GM23338 (cell line): ENCODE measurements at places on chromosomes 3 and 15.

DNA sequence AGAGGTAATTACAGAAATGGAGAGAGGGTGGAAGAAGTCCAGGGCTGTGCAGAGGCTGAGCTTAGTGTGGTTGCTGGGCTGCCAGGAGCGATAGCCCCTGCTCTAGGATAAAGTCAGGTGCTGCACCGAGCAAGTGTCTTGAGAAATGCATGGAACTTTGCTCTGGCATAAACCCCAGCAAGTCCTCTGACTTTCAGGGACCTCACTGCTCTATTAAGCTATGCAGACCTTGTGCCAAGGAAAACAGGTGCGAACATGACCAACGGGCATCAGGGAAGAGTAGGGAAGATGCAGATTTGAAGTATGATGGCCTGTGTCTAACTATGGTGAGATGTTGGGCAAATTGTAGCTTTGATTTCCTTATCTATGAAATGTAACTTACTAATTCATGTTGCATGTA is 416.8 kb downstream of the NR2F2 start:
- no peak for DNase-seq

- DNase-seq, result no peak
Observed at GRCh38 chr3:71461114-71461513, 122.4 kb downstream of the FOXP1 start.

- DNase-seq, result no peak
Observed at GRCh38 chr15:66825731-66826130, 123.7 kb downstream of the SMAD6 start.

DNA sequence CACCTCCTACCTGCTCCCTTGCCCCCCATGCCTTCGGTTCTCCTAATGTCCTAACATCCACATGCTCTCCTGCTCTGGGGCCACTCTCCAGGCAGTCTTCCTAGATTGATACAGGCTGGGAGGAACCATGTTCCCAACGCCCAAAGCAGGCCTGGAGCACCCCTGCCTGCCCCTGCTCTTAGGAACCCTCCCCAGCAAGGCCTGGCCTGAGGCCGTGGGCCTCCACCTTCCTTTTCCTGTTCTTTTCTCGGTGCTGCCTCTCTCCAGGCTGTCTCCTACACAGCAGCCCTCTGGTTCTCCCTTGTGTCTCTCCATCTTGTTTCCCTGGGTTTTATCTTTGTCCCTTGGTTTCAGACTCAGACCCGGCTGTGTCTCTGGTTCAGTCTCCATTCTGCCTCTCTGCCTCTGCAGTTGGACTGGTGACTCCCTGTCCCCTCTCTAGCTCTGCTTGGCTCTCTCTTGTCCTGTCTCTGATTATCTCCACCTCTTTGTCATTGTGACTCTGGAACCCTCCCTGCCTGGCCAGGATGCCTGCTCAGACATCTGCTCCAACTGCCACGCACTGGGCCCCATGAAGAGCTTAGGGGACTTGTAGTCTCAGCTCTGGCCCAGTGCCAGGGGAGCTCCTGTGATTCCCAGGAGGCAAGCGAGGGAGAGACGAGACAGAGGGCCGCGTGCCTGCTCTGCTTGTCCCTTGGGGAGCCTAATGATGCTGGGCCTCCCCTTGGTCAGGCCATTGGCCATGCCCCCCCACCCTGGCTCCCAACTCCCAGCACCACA is 26.0 kb upstream of the RPL29 start:
- DNase-seq, result no peak

DNA sequence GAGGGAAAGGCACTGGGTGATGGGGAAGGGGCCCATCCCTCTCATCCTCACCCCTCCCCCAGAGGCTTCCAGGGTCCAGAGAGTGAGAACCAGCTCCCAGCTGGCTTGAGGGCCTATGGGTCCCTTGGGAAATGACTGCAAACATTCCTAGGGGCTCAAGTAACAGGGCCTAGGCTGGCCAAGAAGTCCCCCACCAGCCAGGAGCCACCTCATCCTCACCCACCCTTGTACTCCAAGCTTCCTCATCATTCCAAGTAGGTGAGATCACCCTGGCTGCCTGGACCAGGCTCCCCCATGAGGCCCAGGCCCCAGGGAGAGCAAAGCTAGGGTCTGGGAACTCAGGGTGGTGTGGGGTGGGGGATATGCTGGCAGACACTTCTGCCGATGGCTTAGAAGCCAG is 14.8 kb downstream of the LOXL1 start:
- no peak for DNase-seq

DNA sequence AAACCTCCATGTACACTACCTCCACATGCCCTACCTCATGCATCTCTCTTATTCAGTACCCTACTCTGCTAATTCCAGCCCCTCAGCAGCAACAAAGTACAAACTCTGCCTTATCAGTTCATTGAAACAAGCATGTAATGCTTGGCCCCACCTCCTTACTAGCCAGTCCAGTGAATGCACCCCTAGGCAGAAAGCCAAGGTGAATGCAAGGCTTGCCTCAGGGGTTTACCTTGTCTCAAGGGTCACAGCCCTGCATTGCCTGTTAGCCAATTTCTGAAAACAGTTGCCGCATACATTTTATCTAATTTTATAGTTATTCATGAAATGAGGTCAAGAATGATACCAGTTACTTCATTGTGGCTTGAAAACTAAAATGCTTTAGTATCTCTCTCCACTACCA is 576.4 kb downstream of the FHIT start:
- DNase-seq, result no peak

- DNase-seq, result no peak
Observed at GRCh38 chr3:109385442-109386318, 48.3 kb upstream of the DPPA4 start.

GRCh38 chr3:138600100-138600745 is 6.2 kb upstream of the CEP70 start:
- DNase-seq, result no peak

DNA sequence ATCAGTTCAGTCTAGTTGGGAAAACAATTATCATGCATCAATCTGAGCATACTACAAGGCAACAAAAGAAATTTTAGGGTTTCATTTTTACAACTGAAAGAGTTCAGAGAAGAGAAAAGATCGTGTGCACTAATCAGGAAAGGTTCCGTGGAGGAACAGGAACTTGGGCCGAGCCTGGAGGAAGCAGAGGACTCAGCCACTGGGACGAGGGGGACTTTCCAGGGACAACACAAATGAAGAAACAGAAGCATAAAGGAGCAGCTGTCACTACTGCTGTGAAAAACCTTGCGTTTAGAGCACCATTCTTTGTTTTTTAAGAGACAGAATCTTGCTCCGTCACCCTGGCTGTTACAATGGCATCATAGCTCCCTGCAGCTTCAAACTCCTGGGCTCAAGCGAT is 60.5 kb downstream of the MYO1E start:
- no peak for DNase-seq

DNA sequence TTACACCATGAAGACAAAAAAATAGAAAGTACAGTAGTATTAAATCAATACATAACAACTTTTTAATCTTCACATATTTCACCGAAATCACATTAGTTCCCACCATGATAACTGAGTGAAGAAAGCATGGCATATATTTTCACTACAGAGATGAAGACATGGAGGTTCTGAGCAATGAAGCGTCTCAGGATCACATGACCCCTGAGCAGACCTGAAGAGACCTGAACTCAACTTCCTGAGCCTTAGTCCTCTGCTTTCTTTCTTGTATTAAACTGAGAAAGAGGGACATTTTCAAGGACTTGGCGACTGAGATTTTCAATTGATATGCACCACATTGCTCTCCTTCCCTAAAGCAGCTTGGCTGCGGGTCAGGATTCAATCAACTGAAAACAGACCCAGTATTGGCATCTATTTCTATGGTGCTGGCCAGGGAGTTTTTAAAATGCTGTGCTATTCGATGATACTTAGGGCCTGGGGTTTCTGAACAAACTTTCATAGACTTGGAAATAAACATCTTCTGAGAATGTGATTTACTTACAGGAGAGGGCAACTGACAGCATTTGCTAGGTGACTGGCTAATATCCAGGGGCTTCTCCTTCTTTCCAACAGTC is 165.1 kb downstream of the LSAMP start:
- DNase-seq, result no peak

DNA sequence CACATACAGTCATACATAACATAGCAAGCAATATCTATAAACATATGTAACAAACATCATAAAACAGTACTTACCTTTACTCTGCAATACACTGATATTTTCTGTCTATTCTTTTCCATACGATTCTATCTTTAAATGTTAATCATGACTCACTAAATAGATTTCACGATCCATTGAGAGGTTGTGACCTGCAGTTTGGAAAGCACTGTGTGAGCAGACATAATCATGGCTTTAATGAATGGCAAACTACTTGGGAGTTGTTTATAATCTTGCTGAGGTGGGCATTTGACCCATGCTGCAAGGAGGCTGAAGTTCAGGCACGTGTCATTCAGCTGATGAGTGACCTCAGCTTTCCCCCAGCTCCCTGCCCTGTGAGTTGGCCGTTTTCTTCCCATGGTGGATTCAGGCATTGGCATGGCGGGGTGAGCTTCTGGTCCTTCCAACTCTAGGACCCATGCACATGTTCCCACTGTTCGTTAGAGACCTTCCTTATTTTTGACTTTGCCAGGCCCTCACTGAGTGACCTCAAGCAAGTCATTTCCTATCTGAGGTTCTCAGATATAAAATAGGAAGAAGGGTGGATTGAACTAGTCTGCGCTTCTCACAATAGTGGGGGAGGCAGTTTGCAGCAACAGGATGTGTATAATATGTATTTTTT is 41.7 kb downstream of the PAQR5 start:
- no peak for DNase-seq

- DNase-seq, result no peak
Observed at GRCh38 chr15:99359769-99360168, 108.5 kb downstream of the LRRC28 start.

DNA sequence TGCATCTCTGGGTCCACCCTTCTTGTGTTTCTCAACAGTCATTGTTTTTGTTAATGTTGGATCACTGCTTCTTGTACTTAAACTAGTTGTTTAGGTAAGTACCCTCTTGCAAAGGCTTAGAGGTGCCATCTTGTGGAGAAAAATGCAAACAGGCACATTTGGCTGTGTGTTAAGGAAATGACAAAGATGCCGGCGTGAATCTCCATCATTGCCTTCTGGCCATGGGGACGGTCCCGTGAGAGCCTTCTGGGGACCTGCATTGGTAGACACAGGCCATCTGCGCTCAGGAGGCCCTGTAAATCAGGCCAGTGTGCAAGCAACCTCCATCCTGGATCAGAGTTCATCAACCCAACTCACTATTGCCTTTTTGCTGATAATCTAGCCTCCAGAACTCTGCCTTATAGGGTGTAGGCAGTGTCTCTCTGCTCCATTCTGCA is 158.6 kb upstream of the NR2E3 start:
- peak; percentile 86 for DNase-seq

DNA sequence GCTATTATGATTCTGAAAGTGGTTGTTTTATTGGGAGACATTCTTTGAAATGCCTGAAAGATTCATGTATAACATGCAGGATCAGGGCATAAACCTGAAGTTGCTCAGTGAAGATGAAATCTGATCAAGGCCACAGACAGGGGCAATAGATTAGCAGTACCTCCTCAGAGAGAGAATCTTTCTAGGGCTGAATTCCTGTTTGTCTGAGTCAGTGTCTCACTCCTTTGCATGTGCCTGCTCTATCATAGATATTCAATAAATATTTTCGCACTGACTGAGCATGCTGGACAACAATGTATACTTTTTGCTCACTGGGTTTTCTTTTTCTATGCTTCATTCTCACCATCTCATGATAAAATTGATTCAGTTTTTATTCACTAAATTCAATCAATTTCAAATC is 49.8 kb upstream of the PFN2 start:
- DNase-seq, result no peak

GRCh38 chr15:91302588-91303439 is 202.8 kb downstream of the SV2B start:
- peak; percentile 92 for DNase-seq

- no peak for DNase-seq
Observed at GRCh38 chr15:27408428-27408827, 437.4 kb downstream of the GABRG3 start.

DNA sequence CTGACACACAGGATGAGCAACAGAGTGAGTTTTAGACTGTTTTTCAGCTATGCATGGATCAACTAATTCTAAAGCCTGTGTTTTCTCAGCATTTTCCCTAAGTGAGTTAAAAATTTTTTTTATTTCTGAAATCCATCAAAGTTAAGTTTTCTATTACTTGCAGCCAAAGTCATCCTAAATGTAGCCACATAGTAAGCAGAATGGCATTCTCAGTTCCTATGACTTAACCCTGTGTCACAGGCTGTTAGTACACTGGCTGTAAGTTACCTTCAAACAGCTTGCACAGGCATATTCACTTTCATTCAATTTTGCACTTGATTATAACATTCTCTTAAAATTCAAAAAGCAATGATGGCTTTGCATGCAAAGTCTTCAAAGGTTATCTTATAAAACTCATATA is 368.2 kb downstream of the OCA2 start:
- DNase-seq, result no peak

DNA sequence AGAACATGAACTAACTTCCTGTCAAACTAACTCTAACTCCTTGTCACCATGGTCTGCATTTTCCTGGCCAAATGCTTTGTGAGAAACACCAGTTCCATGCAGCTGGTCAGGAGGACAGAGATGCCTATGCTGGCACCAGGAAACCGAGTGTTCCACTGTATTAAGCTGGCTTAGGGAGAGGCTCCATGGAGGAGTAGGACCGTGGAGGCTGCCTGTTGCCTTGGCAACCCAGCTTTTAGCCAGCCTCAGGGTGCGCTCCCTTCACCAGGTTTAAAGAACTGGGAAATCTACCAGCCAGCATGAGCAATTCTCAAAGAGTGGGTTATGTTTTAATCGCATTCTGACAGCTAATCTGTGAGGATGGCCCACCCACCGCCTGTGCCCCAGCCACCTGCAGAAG is 394.1 kb downstream of the OCA2 start:
- DNase-seq, result no peak

DNA sequence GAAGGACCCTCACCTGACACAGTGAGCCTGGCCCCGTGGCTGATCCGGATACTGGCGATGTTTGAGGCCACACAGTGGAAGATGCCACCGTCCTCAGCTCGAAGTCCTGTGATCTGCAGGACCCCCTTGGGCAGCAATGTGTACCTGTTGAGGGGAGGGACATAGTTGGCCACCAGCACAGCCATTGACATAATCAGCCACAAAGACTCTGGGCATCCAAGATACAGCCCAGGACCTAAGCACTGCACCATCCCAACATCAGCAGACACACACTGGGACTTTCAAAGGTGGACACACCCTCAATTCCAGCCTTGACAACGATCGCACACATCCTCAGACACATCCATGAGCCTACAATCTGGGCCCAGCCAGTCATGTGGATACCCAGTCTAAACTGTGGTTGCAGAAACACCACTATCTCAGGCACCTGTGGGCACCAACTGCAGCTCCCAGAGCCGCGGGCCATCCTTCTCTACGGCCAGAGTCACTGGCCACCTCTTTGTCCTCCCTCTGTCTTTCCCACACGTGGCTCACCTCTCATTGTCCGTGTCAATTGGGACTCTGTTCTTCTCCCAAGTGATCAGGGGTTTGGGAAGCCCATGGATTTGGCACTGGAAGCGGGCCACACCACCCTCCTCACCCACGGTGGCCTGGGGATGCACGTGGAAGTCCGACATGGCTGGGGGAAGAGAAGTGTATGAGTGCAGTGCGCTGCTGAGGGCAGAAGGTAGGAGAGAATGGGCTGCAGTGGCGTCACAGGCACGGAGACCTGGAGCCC is 31.0 kb downstream of the RNU5B-1 start:
- no peak for DNase-seq

- DNase-seq, result peak; percentile 81
Observed at GRCh38 chr3:181694805-181695660, 16.7 kb upstream of the SOX2 start.

GRCh38 chr3:97197830-97198229 is 383.4 kb downstream of the EPHA6 start:
- no peak for DNase-seq

- DNase-seq, result peak; percentile 94
Observed at GRCh38 chr15:68650901-68651709, 72.3 kb downstream of the CORO2B start.

- no peak for DNase-seq
Observed at GRCh38 chr3:12948371-12948770, 107.0 kb upstream of the RPL32 start.
